ENCODE measurements at places on chromosomes 13 and 19.
A peak's percentile ranks its signal among the peaks of the same experiment; 100 is the strongest.

- peak; percentile 33 for DNase-seq
These were observed 28.5 kb downstream of the ZNF266 start for GRCh38 chr19:9406798-9407352.

DNA sequence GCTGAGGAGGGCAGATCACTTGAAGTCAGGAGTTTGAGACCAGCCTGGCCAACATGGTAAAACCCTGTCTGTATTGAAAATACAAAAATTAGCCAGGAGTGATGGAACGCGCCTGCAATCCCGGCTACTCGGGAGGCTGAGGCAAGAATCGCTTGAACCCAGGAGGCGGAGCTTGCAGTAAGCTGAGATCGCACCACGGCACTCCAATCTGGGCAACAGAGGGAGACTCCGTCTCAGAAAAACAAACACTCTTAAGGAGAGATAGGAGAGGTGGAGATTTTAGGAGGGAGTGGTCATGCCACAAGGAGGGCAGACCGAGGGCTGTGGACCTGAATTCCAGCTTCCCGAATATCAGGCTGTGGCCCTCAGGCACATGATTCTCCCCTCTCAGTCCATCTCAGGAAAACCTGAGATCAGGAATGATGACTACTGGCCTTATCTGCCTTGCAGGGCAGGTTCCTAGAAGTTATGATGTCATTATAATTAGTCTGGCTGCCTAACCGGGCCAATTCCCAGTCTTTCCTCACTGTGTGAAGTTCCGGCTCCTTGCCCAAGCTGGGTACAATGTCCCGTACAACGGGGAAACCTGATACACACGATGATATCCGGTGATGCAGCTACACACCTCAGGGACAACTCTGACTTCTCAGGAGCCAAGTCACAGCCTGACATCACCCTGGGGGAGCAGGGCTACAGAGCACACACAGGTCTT, 2.5 kb downstream of the SLC35E1 start:
- DNase-seq: no peak

DNA sequence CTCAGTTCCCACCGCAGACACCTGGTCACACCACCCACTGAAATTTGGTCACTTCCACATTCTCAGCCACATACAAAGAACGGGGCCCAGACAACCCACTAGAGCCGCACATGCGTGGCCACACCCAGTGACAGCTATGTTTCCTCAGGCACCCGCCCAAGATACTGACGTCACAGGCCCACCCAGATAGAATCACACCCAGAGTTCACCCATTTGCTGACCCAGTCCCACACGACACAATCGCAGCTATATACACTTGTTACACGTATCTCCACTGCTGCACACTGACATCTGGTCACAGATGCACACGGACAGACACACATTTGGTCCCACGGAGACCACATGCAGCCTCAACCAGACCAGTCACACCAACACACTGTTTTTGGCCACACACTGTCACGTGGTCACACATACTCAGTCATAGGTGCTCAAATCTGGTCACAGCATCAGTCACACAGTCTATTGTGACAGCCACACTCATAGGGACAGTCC, 2.9 kb downstream of the NUMBL start:
- DNase-seq: no peak

DNA sequence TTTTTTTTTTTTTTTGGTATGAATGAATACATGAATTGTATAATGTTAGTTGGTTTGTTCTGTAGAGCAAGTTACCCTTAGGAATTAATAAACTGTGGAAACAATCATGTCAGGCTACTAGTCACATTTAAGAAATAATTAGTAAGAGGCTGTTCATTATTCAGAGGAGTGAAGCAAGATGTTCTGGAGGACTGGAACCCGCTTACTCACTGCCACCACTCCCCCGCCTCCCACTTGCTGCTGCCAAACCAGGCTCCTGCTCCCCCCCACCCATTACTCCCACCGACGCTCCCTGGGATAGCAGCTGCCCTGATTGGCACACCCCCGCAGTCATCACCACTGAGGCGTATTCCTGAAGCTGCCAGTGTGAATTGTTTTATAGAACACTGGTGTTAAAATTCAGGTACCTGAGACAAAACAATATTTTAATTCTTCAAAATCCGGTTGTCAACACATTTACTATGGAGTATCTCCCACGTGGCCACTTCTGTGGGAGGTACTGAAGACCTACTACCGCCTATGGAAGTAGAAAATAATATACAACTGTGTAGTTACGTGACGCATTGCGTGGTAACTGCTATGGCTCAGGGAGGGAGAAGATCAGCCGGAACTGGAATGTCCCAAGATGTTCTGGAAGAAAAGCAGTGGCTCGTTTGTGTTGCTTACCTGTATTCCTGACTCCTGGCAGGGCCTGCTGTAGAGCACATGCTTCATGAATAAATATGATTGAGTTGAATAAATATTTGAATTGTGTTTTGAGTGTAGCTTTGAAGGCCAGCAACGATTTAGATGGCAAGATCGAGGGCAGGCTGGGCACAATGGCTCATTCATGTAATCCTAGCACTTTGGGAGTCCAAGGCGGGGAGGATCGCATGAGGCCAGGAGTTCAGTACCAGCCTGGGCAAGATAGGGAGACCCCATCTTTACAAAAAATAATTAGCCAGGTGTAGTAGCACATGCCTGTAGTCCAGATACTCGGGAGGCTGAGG, 1.7 kb downstream of the DPY19L3 start:
- no peak for DNase-seq

GRCh38 chr19:17967257-17968051, 547 bp downstream of the KCNN1 start:
- no peak for DNase-seq

DNA sequence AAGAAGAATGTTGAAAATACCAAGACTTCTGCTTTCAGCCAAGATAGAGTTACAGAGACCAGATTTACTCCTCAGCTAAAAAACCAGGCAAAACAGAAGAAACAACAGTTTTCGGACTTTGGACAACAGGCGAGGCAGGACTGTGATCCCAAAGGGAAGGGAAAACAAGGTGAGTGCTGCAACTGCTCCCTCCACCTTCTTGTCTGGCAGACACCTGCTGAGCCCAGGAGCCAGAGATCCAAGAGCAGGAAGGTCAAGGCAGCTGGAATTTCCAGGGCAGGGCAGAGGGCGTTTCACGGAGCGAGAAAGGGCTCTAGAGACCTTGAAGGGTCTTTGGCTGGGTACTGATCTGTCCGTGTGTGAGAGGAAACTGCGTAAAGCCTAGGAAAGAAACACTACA, 32.9 kb upstream of the SLC7A9 start:
- no peak for DNase-seq

GRCh38 chr19:13023656-13024055, 28.4 kb downstream of the NFIX start:
- DNase-seq: no peak

DNA sequence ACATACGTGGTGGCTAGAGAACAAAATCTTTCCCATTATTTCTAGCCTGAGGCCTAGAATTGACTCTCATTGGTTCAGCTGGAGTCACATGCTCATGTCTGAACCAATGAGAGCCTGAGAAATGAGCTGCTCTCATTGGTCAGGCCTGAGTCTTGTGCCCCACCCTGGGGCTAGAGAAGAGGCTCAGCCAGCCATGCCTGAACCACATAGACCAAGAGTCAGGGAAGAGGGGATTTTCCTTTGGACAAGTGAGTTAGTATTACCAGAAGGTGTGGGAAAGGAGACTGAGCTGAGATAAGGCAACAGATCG, 6.9 kb downstream of the FXYD5 start:
- no peak for DNase-seq

DNA sequence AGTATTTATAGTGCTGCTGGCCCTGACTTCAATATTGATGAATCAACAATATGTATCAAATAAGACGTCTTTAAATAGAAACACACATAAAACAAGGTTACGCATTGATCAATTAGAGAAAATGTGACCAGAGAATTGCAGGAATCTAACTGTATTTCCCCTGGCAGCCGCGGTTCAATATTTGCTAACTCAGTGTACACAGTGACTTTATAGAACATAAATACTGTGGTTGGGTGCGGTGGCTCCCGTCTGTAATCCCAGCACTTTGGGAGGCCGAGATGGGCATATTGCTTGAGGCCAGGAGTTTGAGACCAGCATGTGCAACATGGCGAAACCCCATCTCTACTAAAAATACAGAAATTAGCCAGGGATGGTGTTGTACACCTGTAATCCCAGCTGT, 22.8 kb upstream of the UPF3A start:
- DNase-seq: no peak
